ENCODE measurements at places on chromosomes 6 and 20.

- no peak for DNase-seq
Observed at GRCh38 chr6:169979873-169980432, 228.5 kb downstream of the ERMARD start.

- no peak for DNase-seq
Observed at GRCh38 chr20:10763112-10763511, 89.3 kb upstream of the JAG1 start.

- DNase-seq, result no peak
Observed at GRCh38 chr6:124960757-124961463, 1.3 kb upstream of the RNF217 start.

GRCh38 chr6:109877028-109878004 is 100.8 kb upstream of the GPR6 start:
- DNase-seq, result no peak

DNA sequence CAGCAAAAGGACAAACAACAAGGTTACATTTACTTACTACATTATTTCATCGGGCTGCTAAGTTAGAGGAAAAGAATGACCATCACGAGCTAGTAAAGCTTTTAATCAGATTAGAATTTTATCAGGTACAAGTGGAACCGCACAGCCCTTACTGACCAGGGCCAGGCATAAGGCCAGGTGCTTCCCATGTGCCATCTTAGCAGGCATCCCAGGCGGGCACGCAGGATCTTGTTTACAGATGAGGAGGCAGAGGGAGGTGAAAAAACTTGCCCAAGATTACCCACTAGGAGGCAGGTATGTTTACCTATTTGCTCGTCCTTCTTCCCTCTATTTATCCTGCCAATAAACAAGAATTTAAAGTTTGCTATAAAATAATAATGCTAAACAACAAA is 10.7 kb downstream of the EZR start:
- DNase-seq, result no peak

- no peak for DNase-seq
Observed at GRCh38 chr20:62048346-62048761, 17.3 kb downstream of the TAF4 start.

DNA sequence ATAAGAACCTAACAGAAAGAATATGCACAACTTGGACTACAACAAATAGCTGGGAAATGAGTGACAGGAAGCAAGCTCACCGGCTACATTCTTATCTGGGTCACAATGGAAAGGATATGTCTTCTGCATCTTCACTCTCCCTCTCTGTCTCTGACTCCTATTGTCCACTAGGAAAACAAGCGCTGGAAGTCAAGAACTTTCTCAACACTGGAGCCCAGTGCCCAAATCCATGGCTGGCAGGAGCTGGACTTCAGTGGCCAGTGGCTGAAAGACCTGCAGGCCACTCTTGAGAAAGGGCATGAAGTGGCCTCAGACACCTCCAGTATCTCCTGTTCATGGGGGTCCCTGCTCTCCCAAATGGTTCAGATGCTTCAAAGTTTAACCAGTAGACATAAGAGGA is 62.0 kb downstream of the FAM50B start:
- DNase-seq, result no peak

GRCh38 chr6:11430036-11430435 is 107.5 kb upstream of the TMEM170B start:
- no peak for DNase-seq

DNA sequence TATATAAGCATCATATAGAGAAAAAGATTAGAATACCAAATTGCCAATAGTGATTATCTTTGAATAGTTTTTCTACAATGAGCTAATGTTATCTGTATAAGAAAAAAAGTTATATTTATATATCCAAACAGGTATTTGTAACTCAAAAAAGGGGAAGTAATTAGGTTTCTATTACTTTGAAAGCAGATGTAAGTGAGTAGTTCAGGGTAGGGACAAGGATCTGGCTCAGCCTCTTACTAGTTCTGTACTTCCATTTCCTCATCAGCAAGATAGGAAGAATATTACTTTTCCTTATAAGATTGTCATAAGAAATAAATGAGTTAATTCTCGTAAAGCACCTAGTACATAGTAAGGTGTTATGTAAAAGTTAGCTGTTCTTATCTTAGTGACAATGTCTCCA is 32.2 kb downstream of the AHI1 start:
- no peak for DNase-seq

DNA sequence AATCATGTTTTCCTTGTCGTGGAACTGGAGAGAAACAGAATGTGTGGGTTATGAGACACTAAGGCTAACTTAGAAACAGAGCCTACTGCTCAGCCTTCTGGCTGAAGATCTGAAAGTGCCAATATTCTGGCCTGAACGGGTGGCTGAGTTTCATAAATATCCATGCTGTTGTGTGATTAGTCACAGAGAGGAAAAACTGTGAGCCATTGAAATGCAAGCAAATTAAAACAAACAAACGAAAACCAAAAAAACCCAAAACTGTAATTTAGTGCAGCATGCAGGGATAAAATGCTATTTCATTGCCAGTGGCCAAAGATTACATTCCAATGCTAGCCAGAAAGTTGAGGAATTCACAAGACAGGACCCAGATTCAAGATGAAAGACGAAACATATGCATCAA is 315.1 kb downstream of the UBE3D start:
- no peak for DNase-seq

DNA sequence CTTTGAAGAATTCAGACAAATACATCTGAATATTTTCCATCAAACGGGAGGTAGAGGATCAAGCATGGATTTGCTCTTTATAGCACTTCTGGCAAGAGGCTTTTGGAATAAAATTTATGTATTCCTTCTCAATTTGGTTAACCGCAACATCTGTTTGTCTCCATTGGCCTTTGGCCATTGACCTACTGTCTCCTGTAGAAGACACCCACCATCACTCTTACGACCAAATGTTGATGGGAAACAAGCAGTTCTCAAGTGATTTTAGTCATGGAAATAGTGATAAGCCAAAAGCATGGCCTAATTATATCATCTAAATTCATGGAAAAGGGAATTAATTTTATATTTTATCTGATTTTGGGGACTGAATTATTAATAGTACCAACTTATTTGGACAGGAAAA is 591.9 kb downstream of the CD109 start:
- no peak for DNase-seq

DNA sequence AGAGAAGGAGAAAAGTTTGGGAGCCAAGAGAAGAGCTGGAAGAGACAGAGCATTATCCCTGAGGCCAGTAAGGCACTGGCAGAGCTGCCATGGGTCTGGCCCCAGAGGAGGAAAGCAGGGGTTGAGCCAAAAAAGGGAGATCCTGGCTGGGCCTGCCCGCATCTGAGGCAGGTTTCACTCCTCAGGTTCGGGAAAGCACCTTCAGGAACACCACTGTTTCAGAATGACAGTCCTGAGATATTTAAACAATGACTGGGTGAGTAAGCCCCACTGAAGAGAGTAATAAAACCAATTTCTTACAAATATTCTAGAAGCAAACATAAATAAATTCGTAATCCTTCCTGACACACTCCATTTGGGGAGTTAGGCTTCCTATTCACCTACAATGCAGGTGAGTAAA is 152.2 kb downstream of the BACH2 start:
- DNase-seq, result no peak

DNA sequence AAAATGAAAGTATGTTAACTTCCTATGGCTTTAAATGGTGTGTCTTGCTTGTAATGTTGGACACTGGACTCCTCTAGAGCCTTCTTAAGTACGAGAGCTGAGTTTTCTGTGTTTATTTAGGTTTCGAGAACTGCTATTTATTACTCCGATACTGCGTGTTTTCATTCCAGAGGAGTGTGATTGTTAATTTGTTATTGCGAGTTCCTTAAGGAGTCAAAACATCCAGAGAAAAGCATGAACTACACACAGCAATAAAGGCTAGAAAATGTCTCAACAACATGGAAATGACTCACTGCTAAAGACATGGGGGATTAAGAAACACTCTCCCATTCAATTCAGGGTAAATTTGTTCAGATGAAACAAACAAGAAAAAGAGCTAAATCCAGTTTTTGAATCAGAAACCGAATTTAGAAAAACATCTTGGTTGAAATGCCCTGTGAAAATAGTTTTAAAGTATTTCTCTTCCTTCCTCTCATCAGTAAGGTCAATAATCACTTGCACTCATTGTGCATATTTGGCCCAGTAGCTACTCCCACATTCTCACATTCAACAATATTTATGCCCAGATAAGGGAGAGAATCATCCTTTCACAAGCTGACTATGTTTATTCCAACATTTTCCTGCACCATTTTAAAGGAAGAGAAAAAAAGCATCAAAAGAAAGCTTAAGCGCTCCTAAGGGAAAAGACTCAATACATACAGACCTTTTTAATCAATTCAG is 36.0 kb downstream of the ATXN1 start:
- no peak for DNase-seq

- DNase-seq, result no peak
Observed at GRCh38 chr6:142884214-142885035, 60.6 kb downstream of the HIVEP2 start.

DNA sequence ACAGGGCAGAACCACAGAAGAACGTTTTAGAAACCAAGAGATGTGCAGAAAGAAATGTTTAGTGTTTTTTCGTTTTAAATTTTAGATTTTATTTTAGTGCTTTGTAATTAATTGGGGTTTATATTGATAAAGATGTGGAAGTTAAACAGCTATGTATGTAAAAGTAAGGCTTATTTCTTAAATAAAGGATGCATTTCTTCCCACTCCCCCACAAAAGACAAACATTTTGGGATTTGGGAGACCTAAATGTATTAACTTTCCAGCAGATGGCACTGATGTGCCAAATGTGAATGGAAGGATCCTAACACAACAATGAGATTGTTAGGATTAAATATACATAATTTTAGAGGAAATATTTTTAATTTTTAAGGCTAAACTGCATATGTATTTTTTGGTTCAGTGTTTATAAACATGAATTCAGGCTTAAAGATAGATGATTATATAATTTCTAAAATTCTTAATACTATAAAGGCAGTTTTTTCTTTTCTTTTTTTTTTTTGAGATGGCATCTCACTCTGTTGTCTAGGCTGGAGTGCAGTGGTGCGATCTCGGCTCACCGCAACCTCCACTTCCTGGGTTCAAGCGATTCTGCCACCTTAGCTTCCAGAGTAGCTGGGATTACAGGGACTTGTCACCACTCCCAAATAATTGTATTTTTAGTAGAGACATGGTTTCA is 12.0 kb downstream of the PFDN4 start:
- no peak for DNase-seq

DNA sequence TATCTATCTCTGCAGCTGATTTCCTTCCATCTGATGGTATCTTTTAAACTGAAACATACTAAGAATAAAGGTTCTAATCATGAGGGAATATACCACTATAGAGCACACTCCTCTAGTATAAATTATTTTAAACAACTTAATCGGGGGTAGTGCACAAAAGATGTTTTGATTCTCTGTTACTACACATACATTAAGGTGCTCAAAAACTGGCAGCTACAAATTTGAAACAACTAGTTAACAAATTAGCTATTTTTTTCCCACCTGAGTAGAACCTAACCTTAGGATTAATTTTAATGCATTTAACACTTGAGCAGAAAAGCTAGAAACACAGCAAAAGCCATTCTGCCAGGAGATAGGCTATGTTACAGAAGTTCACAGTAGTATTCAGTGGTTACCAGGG is 23.0 kb downstream of the CCNC start:
- no peak for DNase-seq

DNA sequence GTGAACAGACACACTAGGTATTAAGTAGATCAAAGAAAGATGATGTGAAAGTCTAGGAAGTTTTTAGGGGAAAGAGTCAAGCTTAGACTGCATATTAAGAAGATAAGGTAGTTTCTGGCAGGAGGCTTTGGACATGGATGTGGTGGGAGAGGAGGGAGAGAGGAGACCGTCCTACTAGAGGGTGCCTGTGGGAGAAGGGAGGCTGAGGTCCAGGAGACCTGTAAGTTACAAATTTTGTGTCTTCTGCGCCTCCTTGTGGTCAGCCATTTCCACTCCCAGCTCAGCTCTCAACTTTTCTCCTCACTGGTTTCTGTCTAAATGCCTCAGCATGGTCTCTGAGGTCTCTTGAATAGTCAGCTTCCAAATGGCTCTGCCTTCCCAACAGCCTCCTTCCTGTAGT is 193.5 kb downstream of the UNC5CL start:
- DNase-seq, result no peak

DNA sequence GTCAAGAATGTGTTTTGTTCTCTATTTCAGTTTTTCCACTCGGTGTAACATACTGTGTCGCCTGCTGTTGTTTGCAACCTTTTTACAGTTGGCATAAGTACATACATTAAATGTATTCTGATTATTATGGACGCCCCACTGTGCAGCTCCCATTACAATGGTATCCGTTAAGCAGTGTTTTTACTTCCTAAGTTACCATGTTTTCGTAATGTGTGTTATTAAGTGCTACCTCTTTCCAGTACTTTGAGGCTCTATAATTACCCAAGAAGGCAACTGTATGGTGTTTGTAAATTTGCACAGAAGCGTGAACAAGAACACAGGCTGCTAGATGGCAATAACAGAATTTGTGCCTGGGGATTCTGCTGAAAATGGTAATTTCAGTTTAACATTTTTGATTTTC is 568.0 kb upstream of the MARCKS start:
- no peak for DNase-seq

DNA sequence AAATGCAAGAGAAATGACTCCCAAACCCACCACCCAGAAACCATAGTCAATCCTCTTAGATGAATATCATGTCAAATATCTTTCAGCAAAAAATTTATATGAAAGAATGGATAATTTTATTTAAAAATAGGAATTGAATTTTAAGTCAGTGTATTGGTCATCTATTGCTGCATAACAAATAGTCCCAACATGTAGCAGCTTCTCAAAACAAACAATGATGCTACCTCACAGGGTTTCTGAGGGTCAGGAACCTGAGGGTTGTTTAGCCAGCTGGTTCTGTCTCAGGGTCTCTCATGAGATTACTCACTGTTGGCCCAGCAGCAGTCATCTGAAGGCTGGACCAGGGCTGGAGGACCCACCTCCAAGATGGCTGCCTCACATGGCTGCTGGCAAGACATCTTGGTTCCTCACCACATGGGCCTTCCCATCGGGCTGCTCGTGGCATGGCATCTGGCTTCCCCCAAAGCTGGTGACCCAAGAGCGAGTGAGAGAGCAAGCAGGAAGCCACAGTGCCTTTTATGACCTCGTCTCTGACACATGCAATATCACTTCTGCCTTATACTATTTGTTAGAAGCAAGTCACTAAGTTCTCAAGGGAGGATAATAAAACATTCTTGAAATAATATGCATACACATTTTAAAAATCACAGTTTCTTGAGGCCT is 36.3 kb downstream of the BANF2 start:
- no peak for DNase-seq

DNA sequence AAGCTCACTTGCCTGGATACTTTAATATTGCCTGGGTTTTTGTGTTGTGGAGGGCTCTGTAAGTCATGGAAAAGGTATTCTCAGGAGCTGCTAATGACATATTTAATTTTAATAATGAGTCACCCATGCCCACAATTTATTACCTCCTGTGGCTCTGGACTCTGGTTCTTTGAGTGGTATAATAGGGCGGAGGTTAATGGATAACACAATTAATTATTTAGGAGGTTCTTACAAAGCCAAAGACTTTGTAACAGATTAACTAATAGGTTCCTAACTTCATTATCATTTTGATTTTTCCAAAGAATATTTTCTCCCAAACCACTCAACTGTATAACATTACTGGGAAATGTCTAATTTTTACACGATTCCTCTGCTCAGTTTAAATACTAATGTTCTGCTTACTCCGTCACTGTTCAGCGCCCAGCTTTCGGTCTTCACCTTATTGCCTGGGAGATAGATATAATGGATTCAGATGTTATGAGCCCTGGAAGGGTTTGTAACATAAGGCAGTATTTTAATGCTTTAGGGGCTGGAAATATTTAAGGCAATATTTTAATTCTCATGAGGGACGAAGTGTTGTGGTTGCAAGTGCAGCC is 29.4 kb downstream of the PHACTR3 start:
- DNase-seq, result no peak
